Pulmonary artery endothelial cell (primary cell): ENCODE measurements at places on chromosomes 16 and 17.
A peak's percentile ranks its signal among the peaks of the same experiment; 100 is the strongest.

DNA sequence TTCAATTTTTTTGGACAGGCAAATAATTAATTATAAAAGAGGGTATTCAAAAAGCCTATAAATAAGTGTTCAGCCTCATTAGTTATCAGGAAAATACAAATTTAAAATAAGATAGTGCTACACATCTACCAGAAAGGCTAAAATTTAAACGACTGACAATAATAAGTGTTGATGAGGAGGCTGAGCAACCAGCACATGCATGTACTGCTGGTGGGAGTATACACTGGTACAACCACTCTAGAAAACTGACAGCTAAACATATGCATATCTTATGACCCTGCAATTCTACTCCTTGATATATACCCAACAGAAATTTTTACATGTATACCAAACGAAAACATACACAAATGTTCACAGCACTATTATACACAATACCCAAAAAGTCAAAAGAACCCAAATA is 27.1 kb downstream of the XPO6 start:
- no peak for DNase-seq

- no peak for DNase-seq
These were observed 173.8 kb upstream of the CHMP6 start for GRCh38 chr17:80817861-80818260.

- DNase-seq = no peak
These were observed 796 bp downstream of the NT5M start for GRCh38 chr17:17303847-17304490.

DNA sequence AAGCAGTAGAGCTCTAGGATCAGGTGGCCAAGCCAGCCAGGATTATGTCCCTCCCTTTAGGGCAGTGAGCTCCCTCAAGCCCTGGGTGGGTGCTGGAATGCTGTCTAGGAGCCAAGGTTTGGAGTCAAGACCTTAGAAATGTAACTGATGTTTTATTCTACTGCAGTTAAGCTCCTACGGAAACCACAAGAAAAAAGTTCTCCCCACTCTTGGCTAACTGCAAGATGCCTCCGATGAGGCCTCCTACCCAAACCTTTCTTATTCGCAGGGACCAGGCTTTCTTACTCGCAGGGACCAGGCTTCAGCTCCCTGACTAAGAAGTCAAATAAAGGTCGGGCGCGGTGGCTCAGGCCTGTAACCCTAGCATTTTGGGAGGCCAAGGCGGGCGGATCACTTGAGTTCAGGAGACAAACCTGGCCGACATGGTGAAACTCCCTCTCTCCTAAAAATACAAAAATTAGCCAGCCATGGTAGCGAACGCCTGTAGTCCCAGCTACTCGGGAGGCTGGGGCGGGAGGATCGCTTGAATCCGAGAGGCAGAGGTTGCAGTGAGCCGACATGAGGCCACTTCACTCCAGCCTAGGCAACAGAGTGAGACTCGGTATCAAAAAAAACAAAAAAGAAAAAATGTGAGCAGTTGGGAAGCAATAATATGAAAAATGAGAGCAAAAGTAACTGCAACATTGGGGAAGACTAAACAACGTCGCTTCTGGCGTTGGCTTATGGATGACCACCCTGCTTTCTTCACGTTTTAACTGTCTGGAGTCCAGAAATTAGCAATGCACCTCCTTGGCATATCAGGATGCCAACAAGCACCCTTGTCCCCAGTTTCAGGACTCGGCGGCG is 31.7 kb upstream of the ARL4D start:
- DNase-seq = no peak

DNA sequence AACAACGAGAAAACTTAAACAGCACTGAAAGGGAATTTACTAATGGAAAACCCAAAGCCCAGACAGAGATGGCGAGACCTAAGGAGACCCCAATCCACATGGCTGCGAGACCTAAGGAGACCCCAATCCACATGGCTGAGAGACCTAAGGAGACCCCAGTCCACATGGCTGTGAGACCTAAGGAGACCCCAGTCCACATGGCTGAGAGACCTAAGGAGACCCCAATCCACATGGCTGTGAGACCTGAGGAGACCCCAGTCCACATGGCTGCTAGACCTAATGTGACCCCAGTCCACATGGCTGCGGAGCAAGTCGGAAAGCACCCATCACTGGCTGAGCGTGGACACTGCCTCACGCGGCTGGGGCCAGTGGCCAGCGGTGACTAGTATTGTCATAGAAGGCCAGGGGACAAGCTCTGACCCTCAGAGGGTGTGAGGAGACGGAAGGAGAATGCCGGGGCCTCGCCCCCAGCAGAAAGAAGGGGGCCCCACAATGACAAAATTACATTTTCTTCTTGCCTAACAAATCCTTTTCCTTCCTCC is 241.8 kb downstream of the C16orf95 start:
- DNase-seq = no peak

DNA sequence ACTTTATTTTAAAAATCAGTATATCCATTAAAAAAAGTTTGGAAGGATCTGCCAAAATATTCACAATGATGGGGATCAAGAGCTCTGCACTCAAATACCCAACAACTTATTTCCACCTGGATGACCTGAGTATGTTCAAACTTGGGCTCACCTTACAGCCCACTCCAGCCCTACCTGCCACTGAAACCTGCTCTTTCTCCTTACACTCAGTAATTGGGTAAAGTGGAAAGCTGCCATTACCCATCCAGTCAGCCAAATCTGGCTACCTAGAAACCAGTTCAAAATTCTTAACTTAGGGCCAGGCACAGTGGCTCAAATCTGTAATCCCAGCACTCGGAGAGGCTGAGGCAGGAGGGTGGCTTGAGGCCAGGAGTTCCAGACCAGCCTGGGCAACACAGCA is 9.6 kb downstream of the VPS53 start:
- DNase-seq = no peak

- no peak for DNase-seq
These were observed 17.7 kb upstream of the MNT start for GRCh38 chr17:2418572-2418971.

- DNase-seq = no peak
These were observed 10.9 kb downstream of the ZNF200 start for GRCh38 chr16:3223913-3224515.

DNA sequence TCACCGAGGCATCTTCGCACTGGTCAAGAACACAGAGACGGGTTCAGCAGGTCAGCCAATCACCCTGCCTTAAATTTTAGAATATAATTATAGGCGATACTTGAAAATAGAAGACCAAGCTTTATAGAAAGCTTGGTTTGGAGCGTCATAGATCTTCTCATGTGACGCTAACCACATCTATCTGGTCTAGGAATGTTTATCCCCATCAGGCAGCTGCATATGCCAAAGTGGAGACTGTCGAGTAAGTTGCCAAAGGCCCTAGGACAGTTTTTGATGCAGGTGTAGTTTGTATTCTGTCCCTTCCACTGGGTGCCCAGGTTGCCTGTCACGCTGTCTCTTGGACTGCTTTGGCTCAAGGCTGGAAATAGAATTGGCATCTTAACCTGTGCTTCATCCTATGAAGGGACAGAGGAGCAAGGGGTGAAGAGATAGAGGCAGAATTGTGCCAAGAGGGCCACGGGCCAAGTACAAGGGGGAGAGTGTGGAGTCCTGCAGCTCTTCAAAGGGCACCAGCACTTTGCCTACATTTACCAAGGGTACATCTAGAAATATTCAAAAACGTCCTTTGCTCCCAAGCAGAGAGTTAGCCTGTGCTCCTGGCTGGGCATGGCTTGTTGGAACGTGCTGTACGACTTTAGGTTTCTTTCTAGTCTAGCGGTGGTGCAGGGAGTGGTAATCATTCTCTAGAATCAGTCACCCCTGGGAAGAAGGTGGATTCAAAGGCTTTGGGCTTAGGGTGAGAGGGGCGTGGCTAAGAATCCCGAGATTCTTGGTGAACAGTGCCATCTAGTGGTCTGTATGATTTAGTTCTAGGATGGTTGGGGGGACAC is 5.3 kb upstream of the WIPI1 start:
- DNase-seq = no peak

GRCh38 chr16:57186872-57187854 is 1.0 kb downstream of the RSPRY1 start:
- no peak for DNase-seq

GRCh38 chr17:41551365-41551764 is 20.5 kb downstream of the KRT9 start:
- no peak for DNase-seq

GRCh38 chr16:69105501-69106361 is at the start of gene HAS3:
TSS of gene HAS3 (plus strand) at chr16:69105653. CDS start at chr16:69109396, 3,743 bp downstream.
- no peak for DNase-seq

- no peak for DNase-seq
These were observed 29.7 kb downstream of the ZFPM1 start for GRCh38 chr16:88482630-88483391.

DNA sequence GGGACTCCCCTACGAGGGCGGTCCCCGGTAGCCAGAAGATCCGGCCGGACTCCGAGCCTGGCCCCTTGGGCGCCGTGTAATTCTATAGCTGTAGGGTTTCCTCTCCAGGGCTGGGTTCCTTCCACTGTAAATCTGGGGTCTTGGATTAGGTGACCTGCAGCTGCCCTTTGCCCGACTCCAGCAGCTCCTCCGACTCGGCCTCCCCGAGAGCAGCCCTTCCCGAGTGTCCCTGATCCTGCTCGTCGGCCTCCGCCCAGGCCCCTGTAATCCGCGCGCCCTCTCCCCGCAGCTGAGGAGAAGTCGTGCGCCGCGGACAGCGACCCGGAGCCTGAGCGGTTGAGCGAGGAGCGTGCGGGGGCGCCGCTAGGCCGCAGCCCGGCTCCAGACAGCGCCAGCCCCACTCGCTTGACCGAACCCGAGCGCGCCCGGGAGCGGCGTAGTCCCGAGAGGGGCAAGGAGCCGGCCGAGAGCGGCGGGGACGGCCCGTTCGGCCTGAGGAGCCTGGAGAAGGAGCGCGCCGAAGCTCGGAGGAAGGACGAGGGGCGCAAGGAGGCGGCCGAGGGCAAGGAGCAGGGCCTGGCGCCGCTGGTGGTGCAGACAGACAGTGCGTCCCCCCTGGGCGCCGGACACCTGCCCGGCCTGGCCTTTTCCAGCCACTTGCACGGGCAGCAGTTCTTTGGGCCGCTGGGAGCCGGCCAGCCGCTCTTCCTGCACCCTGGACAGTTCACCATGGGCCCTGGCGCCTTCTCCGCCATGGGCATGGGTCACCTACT is 5.5 kb downstream of the TBX2 start:
- no peak for DNase-seq

GRCh38 chr16:2825906-2826305 is 4.2 kb upstream of the ZG16B start:
- DNase-seq = no peak

DNA sequence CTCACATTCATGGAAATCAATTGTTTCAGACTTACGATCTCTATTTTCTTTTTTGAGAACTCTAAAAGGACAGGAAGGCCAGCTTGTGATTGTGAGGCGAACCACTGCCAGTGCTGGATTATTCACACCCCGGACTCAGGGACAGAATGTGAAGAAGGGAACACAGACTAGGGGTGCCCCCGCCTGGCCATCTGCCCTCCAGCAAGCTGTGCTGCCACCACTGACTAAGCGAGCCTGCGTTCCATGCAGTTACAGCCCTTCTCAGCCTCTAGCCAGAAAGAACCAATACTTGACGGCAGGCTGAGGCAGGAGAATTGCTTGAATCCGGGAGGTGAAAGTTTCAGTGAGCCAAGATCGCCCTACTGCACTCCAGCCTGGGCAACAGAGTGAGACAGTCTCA is 2.8 kb downstream of the HAGH start:
- peak; percentile 54 for DNase-seq

DNA sequence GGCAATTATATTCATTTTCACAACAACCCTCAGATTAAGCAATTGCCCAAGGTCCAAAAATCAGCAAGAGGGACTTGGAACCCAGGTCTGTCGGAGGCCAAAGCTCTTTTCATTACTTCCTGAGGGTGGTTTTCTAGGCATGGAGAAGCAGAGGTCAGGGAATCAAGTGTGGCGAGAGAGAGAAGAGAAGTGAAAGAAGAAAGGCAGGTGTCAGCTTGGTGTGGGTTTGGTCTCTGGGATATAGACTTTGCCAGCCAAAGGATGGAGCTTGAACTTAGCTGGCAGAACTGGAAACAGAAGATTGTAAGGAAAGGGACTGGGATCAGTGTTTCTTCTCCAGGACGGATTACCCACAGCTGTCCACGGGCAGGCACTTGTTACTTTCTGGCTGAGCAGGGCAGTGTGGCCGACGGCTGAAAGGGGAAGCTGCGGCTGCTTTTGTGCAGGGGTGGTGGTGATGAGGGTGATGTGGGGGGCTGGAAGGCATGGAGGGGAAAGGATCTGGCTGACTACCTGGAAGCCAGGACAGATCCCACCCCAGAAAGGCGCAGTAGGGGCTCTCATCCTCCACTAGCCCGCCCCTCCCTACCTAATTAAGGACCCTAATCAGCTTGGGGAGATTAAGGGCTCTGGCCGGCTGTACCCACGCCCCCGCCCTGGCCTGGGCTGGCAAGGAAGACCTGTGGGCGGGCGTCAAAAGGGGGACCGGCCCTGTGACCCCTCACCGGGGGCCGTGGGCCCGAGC is at the start of gene GUCY2D:
TSS of gene GUCY2D (plus strand) at position 640 of the 745 bp plus-strand sequence. CDS start 433 bp downstream, outside the sequence.
- DNase-seq = no peak

DNA sequence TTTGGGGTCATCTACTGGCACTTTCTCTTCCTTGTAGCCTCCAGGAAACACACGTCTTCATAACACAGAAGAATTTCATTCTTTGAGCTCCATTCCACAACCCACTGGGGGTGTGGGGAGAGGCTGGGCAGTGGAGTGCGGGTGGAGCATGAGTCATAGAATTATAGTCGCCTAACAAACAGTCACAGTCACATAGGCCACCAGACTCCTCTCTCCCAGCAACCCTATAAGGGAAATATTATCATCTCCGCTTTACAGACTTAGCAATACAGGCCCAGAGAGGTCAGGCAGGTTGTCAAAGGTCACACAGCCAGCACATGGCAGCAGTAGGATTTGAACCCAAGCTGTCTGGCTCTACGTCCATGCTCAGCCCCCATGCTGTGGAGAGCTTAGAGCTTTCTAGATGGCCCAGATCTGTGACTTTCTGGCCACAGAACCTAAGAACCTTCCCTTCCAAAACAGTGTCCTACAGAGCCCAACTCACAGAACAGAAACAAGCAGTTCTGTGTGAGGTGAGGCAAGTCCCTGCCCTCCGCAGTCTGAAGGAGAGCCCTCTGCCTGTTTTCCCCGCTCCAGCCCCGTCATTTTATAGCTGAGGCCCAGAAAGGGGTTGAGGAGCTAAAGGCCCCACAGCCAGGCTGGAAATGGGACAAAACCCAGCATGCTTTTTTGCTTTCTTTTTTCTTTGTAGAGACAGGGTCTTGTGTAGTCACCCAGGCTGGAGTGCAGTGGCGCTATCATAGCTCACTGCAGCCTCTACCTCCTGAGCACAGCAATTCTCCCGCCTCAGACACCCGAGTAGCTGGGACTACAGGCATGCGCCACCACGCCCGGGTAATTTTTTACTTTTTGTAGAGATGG is 10.7 kb upstream of the LITAF start:
- no peak for DNase-seq

DNA sequence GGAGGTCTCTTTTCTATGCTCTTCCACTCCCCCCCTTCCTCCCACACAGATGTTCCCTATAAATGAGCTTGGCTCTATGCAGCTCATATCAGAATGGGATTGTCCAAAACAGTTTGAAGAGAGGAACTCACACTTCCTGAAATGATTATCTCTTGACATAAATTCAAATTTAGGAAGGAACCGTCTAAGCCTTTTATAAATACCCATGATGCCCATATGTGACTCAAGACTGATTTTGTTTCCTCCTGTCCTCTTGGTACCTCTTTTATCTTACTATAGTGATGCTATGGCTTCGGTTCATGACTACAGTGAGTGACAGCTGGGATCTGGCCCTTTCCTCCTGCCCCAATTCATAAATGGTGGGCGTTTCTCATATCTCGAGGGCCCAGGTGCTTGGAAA is 16.6 kb upstream of the TERF2 start:
- no peak for DNase-seq

- no peak for DNase-seq
These were observed 12.9 kb downstream of the P2RX5 start for GRCh38 chr17:3683054-3683511.
